A375 (cell line): ENCODE measurements at places on chromosomes 7 and 10. TPM values are rescaled to one million over a fixed set of nuclear protein-coding genes. Genes with fewer than 3 reads are reported as not detected.

The ZNF425 gene
- total RNA-seq, result 0.74 and 1.1 TPM in 2 replicates

The PDE1C gene
- total RNA-seq, result 100 and 102 TPM in 2 replicates

The EVX1 gene
- not detected in 2 replicates for total RNA-seq

The IFIT5 gene
- total RNA-seq, result 11.4 and 12.3 TPM in 2 replicates

The ATRNL1 gene
- 4.1 and 4.2 TPM in 2 replicates for total RNA-seq

The ERCC6 gene
- total RNA-seq, result 14.9 and 15.9 TPM in 2 replicates

The CYP2C8 gene
- total RNA-seq, result not detected in 2 replicates

The LIPJ gene
- total RNA-seq, result not detected in 2 replicates

The OR2A5 gene
- total RNA-seq, result not detected in 2 replicates

The DPYSL4 gene
- total RNA-seq, result not detected in 2 replicates

The ACTL6B gene
- not detected in 2 replicates for total RNA-seq

The GIMAP5 gene
- not detected in 2 replicates for total RNA-seq

The MYL7 gene
- total RNA-seq, result not detected in 2 replicates

The GNAT3 gene
- total RNA-seq, result not detected in 2 replicates

The CTNNA3 gene
- not detected in 2 replicates for total RNA-seq

The CTAGE6 gene
- total RNA-seq, result not detected in 2 replicates
